ENCODE measurements at places on chromosomes 11 and 22.
A peak's percentile ranks its signal among the peaks of the same experiment; 100 is the strongest.

DNA sequence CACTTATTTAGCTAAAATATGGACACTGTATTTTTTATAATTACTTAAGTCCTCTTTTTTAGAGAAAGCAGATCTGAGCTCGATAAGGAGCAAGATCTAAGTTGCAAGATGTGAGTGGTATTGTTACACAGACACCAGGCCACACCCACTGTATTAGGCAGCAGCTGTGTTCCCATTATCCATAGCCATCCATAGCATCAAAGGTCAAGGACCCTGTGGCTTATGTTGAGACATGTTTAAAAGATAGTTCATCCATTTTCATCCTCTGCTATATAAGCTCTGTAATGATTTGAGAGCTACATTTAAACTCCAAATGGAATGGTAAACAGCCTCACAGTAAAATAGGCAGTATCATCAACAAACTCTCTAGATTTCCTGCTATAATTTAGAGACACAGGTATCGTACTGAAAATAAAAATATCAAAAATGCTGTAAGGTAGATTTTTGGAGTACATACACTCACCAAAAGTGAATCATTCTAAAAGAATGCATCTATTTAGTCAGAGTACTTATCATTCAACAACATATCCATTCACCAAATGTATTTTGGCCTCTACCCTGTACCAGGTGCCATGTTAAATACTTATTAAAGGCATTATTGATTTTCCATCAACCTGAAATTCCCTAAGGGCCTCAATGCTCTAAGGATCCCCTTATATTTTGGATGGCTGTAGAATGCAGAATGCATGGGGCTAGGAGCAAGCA is 574.0 kb downstream of the LRRC4C start:
- no peak for DNase-seq

DNA sequence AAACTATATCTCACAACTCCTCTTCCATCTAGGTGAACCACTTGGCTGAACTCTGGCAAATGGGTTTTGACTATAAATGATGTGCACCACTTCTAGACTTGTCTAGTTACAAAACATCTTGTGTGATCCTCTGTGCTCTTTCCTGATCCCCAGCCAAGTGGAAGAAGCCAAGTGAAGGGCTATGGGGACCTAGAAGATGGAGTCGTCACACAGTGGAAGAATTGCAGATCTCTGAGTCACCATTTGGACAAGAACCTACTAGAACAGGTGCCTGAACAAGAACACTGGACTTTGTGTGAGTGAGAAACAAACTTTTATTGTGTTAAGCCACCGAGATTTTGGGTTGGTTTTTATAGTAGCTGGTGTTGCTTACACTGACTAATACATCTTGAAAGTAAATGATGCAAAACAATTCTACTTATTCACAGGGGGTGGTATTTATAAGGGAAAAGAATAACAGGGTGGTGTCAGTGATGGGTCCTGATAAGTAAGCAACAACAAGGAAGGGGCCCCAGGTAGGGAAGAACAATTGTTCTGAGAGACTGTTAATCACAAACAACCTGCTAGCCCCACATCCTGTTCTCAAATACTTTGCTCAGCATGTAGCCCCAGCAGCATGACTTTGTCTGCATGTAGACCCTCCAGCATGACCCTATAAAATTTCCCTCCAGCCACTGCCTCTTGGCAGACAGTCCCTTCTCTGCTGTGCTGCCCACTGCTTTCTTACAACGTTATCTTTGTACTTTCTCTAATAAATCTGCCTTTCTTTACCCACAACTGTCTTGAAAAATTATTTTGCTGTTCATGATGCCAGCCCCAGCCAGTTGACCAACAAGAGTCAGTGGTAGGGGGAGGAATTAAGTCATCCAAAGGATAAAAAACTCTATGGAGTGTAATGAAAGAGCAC is 280.7 kb upstream of the PLET1 start:
- DNase-seq: no peak

GRCh38 chr11:44823868-44824267 is 97.1 kb downstream of the TSPAN18 start:
- DNase-seq: no peak

DNA sequence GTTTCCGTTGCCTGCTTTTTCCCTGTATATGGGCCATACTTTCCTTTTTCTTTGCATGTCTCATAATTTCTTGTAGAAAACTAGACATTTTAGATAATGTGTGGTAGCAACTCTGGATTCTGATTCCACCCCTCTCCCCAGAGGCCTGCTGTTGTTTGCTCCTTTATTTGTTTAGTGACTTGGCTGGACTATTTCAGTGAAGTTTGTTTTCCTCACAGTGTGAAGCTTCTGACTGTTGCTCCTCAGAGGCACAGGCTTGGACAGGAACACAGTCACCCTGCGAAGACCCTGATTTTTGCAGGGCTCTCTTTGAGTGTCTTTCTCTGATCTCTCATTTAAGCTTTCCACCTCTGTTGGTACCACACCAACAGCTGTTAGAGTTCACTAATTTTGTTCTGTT is 72.5 kb downstream of the SWAP70 start:
- DNase-seq: no peak

DNA sequence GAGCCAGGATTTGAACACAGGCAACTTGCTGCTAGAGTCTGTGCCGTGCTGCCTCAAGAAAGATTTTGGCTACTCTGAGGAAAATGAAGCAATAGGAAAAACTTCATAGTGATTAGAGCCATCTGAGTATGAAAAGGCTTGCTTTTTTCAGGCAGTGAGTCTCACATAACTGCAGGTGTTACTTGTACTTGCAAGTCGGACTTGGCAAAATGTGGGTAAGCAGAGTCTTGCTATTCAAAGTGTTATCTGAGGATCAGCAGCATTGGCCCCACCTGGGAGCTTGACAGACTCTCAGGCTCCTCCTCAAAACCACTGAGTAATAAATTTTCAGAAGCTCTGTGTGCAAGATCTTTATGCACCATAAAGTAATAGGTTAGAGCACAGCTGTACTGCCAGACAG is 18.1 kb downstream of the RNF141 start:
- DNase-seq: no peak

DNA sequence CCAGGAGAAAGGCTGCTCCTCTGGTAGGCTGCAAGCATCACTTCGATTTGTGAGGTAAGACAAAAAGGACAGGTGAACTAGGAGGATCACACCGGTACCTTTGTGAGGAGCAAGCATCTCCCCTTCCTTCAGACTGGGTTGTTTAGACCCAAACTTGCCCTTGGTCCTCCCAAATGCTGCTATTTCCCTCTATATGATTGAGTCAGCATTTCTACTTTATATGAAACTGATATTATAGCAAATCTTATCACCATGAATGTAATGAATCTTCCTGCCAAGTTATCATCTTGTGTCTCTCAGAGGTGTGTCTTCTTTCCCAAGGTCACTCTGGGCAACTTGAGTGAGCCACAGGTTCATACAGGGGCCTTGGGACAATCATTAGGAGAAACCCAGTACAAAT is 61.0 kb downstream of the KIRREL3 start:
- no peak for DNase-seq

DNA sequence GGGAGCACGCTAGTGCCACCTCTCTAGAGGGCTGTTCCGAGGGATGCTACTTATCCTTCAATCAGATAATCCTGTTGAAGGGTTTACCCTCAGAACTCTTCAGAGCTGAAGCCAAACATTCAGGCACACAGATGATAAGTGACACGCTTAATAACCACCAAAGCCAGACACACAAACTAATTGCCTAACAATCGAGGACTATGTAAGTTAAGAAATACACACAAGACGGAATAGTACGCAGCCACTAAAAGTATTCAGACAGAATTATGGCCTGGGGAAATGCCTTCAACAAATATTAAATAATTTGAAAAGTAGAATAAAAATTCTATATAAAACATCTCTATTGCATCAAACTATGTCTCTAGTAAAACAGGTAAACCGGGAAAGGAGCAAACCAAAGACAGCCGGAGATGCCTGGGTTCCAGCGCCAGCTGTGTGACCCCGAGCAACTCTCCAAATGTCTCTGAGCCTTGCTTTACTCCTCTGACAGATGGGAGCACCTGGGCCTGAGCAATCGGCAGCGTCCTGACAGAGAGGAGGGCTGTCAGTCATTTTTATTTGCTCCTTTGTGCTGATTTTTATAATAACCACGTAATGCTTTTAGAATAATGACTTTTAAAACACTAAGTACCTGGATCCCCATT is 11.3 kb downstream of the LRFN4 start:
- DNase-seq: no peak

- DNase-seq: no peak
These were observed 165.1 kb downstream of the DBX1 start for GRCh38 chr11:19995145-19995544.

GRCh38 chr22:40597526-40598430 is 38.7 kb downstream of the MRTFA start:
- no peak for DNase-seq

- no peak for DNase-seq
These were observed 21.4 kb upstream of the PANX2 start for GRCh38 chr22:50148991-50149721.

GRCh38 chr11:13676576-13676975 is 8.1 kb downstream of the FAR1 start:
- no peak for DNase-seq

DNA sequence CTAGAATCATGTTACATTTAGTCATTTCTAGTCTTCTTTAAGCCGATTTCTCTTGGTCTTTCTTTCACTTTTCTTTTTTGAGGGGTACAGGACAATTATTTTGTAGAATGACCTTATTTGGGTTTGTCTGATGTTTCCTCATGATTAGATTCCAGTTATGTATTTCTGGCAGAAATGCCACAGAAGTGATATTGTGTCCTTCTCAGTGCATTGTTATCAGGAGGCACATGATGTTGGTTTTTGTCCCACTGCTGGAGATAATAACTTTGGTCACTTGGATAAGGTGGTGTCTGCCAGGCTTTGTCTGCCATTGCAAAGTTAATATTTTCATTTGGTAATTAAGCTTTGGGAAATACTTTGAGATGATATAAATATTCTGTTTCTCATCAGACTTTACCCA is 100.3 kb downstream of the RRM1 start:
- no peak for DNase-seq

- no peak for DNase-seq
These were observed 126.1 kb downstream of the BRD1 start for GRCh38 chr22:49701380-49702067.

DNA sequence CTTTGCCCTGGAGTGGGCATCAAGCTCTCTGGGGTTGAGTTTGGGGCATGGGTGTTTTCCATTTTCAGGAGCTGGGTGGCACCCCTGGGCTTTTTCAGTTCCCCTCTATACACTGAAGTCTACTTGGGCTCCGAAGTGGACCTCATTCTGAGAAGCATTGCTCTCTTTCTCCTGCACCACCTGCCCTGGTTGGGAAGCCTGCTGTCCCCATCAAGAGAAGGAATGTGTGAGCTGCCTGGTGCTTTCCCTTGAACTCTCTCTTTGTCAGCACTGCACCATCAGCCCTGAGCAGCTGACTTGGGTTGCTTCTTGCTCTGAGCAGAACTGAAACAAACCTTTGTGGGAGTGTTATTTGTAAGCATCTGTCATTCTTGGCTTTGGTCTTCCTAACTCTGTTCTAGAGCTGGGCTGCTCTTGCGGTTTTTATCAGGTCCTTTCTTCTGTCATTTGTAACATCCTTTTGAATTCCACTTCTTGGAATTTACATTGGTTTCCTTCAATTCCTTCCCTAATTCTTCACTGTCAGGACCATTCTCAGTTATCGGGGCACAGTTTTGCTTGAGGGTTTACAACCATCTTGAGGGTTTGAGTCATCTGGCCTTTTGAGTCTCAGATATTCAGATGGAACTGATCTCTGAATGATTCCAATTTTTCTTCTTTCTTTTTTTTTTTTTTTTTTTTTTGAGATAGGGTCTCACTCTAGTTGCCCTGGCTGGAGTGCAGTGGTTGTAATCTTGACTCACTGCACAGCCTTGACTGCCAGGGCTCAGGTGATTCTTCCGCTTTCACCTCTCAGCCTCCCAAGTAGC is 20.5 kb downstream of the UBE2L3 start:
- no peak for DNase-seq

- DNase-seq: no peak
These were observed 159.5 kb upstream of the POU2AF2 start for GRCh38 chr11:111086058-111086457.

DNA sequence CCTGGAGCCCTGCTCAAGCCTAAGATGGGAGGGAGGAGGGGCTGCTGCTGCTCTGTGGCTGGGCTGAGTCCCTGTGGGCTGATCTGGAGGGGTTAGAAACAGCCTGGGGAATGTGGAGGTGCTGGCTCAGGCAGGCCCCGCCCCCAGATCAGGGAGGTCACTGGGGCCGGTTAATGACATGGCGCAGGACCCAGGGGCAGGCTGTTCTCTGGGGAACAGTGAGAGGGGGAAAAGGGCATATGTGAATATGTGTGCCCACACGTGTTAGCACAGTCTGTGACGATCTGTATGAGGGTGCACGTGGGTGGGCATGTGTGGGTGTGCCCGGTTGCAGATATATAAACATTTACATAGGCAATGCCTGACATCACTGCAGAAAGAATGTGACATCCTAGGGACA is 143.5 kb downstream of the MIAT start:
- DNase-seq: peak; percentile 15

- DNase-seq: no peak
These were observed 194.1 kb upstream of the CCDC90B start for GRCh38 chr11:83480251-83480650.

DNA sequence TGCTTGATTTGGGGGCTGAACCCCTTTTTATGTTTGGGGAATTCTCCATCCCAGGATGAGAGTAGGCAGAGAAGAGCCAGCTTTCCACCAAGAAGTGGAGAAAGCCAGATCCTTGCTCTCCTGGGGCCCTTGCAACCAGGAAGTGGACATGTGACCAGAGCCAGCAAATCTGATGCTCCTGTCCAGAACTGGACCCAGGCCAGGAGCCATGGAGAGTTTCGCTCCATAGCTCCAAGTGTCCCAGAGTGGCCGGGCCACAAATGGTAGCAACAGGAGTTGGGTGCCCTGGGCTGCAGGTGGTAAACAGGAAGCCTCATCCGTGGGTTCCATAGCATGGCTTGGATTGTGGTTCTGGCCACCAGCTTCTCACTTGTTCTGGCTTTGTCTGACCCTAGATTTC is 93.9 kb upstream of the CD82 start:
- no peak for DNase-seq

- no peak for DNase-seq
These were observed 9.5 kb downstream of the YPEL4 start for GRCh38 chr11:57640068-57640800.

GRCh38 chr11:33742249-33742851 is 6.1 kb upstream of the CD59 start:
- no peak for DNase-seq

- no peak for DNase-seq
These were observed 5.1 kb downstream of the PDXP start for GRCh38 chr22:37663521-37664140.
